ENCODE measurements at places on chromosomes 3 and 15. TPM values are rescaled to one million over a fixed set of nuclear protein-coding genes. Genes with fewer than 3 reads are reported as not detected.

The GP5 gene
- total RNA-seq = not detected

The ZPLD1 gene
- 0.43 TPM for total RNA-seq

The AADACL2 gene
- total RNA-seq = not detected

The FRMD5 gene
- 1.3 TPM for total RNA-seq

GRCh38 chr15:76871930-76872329 is 33.2 kb downstream of the SCAPER start:
- DNase-seq = no peak

DNA sequence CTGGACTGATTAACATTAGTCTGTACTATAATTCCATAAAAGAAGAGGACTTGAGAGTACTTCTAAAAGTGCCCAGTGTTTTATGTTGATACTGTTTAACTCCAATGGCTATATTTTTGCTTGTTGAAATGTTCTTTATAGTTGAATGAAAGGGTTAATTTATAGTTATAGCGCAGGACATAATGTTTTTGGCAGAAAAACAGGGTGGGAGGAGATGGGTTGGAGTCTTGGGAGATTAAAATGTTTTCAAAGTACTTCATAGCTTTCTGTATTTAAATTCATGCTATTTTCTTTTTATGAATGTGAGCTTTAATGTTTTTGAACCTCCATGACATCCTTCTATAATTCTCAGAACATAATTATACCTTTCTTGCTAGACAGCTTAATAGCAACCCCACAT is 108.2 kb downstream of the CNTN3 start:
- DNase-seq = no peak

- no peak for DNase-seq
Observed at GRCh38 chr3:59482684-59483083, 432.9 kb upstream of the CFAP20DC start.

All from fibroblast of villous mesenchyme (primary cell).